ENCODE measurements at places on chromosomes 13 and 19.

- DNase-seq = no peak
Observed at GRCh38 chr13:46885018-46885417, 11.8 kb downstream of the HTR2A start.

GRCh38 chr13:78608688-78609463 is 5.5 kb upstream of the POU4F1 start:
- DNase-seq = no peak

- DNase-seq = no peak
Observed at GRCh38 chr19:13014101-13014920, 19.0 kb downstream of the NFIX start.

GRCh38 chr19:55165952-55166529 is 372 bp downstream of the DNAAF3 start:
- peak; percentile 87 for DNase-seq

DNA sequence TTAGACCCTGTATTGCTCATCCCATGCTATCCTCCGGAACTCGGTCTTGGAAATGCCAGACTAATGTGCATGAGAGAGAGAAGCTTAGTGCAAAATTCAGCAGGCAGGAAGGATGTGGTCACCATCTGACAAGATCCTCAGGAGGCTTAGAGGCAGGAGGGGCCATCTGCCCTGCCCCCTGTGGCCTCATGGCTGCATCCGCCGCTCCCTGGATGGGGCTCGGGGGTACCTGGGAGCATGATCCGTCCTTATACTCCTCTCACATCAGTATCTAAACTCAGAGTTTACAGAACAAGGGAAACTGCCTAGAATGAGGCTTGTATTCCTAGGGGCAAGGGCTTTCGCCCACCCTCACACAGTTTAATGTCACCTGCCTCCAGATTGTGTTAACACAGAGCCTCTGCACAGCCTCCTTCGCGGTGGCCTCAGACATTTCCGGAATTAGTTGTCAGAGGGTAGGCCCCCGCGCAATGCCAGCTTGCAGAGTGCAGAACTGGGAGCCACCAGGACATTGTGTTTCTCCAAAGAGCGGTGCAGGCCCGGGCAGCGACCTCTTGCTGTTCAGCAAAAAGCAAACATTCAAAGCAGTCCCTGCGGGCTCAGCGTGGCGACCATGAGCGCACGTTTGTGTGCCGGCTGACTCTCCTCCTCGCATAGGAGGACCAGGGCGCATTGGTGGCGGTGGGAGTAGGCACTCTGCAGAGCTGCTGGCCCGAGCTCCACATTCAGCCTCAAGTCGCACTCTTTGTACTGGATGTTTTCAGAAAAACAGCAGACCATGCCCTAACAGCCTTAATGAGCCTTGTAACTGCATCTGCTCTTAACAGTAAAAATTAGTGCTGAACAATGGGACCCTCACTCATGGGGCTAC is 39.1 kb downstream of the GPR12 start:
- peak; percentile 13 for DNase-seq

DNA sequence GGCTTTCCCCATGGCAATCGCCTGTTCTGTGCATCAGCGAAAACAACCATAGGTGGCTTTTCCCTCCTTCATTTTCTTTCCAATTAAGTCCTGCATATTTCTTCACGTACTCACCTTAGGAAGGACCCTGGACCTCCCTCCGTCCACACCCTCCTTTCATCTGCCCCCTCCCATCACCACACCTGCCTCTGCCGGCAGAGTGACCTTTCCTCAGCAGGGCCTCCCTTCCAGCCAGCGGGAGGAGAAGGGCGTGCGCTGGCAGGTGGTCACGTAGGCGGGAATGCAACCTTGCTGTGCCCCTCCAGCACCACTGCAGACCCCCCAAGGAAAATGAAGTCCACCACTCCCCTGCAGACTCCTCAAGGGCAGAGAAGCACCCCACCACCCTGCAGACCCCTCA is 61.1 kb downstream of the GSX1 start:
- no peak for DNase-seq

GRCh38 chr13:22278336-22278929 is 607.6 kb downstream of the FGF9 start:
- DNase-seq = peak; percentile 6

GRCh38 chr13:76992548-76993001 is 694 bp downstream of the CLN5 start:
- DNase-seq = no peak

DNA sequence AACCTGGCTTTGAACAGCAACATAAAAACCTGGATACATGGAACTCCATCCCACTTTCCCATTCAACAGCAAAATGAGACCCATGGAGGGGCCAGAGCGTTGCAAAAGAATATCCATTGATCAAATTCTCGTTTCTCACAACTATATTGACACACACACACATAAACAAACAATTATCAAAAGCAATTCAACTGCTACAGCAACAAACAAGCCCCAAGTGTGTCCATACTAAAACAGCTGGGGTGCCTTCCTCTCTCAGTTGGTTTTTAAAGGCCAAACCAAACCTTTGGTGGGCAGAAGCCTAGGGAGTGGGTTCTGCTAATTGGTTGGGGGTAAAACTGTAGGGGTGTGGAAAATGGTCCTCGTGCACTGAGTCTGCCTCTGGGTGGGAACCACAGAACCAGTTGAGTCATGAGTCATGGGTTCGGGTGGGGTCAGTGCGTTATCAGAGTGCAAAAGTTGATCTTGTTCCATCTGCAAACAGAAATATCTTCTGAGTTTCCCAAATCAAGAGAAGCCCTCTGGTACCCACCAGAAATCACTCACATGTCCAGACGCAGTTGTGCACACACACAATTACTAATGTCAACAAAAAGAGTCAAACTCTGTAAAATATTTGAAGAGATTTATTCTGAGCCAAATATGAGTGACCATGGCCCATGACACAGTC is 18.5 kb downstream of the GPR42 start:
- no peak for DNase-seq

- DNase-seq = no peak
Observed at GRCh38 chr19:55014714-55015113, 23.4 kb downstream of the GP6 start.

GRCh38 chr19:35766571-35767104 is 8.7 kb downstream of the PROSER3 start:
- no peak for DNase-seq

DNA sequence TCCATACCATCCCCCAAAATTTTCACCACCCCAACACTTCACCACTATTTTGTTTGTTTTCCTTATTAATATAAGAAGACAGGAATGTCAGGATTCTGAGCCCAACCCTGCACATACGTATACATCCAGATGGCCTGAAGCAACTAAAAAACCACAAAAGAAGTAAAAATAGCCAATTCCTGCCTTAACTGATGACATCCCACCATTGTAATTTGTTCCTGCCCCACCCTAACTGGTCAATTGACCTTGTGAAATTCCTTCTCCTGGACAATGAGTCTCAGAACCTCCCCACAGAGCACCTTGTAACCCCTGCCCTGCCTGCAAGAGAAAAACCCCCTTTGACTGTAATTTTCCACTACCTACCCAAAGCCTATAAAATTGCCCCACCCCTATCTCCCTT is 132.5 kb downstream of the ZNF675 start:
- no peak for DNase-seq

GRCh38 chr13:46142776-46143175 is 37.9 kb upstream of the CPB2 start:
- DNase-seq = no peak

GRCh38 chr19:54431255-54431838 is 16.1 kb downstream of the TTYH1 start:
- no peak for DNase-seq

DNA sequence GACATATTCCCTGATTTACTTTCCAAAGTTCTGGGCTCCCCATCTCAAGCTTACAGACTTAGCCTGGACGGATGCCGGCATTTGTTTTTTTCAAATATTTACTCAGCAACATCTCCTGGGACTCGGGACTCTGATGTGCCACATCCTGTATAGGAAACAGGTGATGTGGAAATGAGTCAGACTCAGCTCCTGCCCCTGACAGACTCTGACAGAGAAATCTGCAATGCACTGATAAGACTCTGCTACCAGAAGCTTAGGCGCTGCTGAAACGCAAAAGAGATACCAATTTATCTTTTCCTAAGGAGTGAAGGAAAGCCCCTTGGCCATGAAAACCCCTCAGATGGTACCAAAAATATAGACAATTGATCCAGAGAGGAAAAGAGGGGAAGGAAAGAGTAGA is 16.2 kb downstream of the LAIR2 start:
- peak; percentile 1 for DNase-seq

DNA sequence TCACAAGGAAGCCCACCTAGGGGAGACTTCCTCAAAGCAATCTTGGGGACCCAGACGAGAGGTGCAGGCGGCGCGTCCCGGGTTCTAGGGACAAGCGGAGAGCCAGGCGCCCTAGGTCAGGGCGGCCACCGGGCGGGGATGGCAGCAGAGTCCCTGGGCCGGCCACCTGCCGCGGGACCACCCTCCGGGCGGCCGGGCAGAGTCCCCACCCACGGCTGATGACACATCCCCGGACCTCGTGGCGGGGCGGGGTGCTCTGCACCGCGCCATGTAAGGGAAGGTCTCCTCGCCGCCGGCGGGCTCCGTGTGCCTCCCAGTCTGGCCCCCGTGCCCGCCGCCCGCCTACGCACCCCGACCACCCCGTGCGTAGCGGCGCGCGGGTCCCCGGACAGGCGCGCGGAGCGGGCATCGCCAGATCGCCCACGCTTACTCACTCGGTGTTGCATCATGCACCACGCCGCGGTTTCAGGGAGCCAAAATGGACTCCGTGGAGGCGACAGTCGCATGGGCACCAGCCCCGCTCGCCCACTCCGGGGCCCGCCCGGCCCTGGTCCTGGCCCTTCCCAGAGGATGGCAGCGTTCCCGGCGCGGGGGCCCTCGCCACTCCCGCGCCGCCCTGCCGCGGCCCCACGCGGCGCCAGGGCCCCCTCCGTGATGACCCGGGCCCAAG is 643 bp downstream of the SLC7A1 start:
- no peak for DNase-seq

GRCh38 chr13:21074546-21074945 is 13.2 kb upstream of the LATS2 start:
- DNase-seq = no peak

GRCh38 chr19:1063030-1063908 is 3.7 kb upstream of the ARHGAP45 start:
- peak; percentile 11 for DNase-seq

DNA sequence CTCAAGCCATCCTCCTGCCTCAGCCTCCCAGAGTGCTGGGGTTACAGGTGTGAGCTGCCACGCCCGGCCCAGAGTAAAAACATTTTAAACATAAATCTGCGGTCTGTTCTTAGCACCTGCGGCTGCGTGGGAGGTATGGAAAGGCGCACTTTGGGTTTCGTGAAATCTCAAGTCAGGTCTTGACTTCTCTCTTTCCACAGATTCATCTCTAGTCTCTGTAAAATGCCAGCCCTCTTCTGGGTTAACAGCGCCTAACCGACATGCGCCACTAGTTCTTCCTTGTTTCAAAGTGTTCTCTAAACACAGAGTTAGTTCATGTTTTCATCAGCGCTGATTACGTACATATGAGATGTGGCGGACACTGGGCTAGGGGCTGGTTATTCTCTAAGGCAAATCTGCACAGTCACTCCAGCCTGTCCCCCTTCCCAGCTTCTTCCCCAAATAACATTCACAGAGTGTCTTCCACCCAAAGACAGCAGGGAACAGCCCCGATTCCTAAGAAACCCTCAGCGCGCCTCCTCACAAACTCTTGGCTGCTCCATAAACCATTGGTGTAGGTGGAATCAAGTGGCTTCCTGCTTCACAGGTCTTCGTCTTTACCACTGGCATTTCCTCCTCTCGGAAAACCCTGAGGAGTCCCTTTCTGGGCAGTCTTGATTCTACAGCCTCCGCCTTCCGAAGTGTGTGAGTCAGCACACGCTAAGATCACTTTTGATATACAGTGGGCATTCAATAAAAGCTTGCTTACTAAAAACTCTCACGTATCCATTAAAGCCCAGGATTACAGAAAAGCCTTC is 1.4 kb downstream of the PARP4 start:
- no peak for DNase-seq

- DNase-seq = no peak
Observed at GRCh38 chr13:23212671-23213070, 31.9 kb downstream of the SGCG start.

DNA sequence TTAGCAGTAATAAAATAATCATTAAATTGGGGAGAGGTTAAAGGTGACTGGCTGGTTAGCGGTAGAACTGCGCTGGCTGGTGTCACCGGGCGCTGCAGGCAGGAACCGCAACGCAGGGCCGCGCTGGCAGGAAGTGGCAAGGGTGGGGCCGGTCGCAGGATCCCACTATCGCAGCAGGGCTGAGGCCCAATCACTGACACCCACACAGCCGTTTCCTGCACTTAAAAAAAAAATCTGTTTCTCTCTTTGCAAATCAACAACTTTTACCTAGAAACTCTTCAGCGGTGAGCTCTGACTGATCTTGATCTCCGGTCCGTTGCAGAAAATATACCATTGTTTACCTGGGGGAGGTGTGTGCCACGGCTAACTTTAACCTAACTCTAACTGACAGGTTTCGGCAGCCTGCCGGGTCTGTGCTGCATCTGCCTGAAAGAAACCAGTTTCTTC is 46.9 kb downstream of the KLF2 start:
- DNase-seq = no peak

DNA sequence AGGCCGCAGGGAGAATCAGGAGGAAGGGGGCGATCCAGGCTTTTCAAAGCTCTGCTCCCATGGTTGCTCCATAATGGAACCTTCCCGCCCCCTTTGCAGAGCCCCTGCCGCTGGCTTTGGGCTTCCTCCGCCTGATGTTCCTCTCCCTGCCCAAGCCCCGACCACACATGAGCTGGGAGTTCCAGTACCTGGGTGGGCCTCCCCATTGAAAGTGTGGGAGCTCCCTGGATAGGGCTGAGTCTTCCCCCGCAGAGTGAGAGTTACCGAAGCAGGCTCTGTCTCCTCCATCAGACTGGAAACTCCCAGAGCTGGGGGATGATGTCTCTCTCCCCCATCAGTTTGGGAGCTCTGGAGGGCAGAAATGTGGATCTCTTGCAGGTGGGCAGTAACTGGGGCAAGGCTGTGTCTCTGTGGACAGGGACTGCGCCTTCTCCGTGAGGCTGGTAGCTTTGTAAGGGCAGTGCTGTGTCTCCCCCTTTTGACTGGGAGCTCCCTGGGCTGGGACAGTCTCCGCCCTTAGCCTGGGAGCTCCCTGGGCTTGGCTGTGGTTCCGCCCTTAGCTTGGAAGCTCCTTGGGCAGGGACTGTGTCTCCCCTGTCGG is 722 bp downstream of the DCAF15 start:
- DNase-seq = no peak
